ENCODE measurements at places on chromosomes 11 and 22.

GRCh38 chr22:48624401-48624800 is 1203.3 kb downstream of the BRD1 start:
- DNase-seq = no peak

GRCh38 chr11:114280696-114281095 is 15.5 kb upstream of the NNMT start:
- peak; percentile 62 for DNase-seq

DNA sequence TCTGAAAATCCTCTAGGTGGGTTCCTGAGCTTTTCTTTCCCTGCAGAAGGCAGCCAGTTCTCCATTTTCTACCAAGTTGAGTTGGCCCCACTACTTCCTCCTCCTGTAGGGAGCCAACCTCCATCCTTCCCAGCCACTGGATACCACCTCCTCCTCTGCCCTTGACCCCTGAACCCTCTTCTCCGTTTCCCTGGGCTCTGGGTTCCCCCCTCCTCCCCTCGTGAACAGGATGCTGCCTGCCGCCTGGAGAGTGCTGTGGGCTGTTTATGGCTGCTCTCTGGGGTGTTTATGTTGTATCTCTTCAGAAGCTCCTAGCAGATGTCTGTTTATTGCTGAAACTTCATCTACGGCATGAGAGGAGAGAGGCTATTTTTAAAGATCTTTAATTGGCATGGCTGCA is 8.6 kb downstream of the MICAL2 start:
- no peak for DNase-seq

DNA sequence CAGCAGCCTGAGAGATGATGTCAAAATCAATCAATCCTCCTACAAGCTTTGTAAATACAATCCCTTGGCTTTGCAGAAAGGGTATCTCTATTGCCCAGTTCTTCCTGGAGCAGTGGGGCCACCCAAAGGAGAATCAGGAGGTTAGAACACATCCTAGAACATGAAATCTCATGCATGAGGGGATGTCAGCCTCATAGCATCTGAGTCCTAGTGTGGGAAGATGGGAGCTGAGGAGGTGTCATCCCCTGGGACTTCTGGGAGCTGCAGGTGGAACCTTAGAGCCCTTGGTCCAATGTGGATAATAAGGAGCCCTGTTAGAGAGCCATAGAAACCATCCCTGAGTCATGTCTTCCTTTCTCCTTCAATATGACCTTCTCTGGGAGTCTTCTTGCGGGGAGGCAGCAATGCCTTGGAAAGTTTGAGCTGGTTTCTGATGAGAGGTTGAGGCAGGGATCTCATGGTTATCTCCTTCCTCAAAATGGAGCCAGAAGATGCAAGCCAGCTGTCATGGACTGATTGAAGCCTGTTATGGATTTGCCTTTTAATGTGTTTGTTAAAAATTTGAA is 74.8 kb downstream of the BDNF start:
- DNase-seq = no peak

DNA sequence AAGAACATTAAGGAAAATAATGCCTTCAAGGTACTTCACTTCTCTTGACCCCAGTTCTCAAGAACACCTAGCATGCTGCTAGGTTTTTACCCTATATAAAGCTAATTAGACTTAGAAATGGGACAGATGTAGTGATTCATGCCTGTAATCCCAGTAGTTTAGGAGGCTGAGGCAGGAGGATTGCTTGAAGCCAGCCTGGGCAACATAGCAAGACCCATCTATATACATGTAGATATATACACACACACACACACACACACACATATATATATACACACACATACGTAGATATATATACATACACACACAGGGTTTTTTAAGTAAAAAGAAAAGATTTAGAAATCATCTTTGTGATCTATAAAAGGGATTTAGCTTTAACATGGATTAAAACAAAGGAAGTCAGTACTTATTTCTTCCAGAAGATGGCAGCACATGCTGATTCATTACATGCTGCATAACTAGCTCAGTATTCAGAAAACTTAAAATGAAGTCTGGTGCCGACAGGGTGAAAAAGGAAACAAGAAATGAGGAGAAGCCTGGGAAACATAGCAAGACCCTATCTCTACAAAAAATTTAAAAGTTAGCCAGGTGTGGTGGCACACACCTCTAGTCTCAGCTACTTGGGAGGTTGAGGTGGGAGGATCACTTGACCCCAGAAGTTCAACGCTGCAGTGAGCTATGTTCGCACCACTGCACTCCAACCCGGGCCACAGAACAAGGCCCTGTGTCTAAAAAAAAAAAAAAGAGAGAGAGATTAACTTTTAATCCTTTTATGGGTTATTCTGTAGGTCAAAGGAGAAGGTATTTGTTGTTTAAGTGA is 28.5 kb upstream of the RBX1 start:
- peak; percentile 38 for DNase-seq

- no peak for DNase-seq
Measured at GRCh38 chr11:97163631-97164191, 773.9 kb downstream of the JRKL start.

DNA sequence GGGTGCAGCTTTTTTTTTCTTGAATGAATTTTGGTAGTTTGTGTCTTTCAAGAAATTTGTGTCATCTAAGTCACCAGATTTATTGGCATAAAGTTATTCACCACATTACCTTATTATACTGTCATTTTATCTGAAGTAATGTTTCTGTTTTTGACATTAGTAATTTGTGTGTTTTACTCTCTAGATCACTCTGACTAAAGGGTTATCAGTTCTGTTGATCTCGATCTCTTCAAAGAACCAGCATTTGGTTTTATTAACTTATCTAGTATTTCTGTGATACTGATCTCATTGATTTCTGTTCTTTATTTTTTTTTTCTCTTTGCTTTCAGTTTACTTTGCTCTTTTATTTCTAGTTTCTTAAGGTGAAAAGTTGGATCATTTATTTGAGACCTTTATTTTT is 55.5 kb downstream of the PDHX start:
- no peak for DNase-seq

DNA sequence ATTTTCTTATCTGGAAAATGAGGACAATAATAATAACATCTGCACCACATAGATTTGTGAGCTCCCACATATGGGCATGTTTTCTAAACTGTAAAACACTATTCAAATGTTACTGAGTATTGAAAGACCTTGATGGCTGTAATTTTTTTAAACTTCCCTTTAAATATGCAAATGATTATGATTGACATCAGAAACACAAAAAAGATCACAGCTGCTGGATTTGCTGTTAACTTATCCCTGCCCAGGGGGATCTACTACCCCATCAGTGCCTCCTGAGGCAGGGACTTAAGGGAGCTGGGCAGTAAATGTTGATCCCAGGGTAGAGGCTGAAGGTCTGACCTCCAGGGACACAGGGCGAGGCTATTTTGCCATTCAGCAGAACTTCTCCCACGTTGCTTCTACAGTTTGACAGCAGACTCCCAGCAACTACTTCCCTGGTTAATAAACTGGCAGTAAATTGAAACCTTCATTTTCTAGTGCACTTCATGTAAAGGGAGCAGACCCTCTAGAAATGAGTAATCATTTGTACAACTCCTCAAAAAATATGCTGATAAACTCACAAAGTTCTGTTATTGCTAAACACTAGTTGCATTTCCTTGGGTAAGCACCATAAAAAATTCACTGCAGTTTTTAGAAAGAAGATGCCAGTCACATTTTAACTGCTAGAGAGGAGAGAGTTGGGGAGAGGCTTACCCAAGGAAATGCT is 20.3 kb downstream of the TMPRSS5 start:
- DNase-seq = no peak

DNA sequence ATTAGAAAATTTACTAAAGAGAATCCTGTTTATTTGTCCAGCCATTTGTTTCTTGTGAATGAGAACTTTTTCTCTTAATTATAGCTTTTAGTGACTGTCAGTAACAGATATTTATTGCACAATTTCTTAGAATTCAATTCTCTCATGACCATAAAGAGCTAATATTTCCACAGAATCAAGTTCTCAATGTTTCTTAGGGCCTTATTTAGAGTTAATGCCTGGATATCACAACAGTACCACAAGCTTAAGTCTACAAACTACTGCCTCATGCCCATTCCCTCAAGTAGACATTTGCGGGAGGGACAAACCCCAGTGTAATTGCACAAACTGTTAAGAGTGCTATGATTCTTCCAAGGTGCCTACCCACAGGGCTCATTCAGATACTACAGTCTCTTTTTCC is 199.7 kb upstream of the POU2AF2 start:
- DNase-seq = no peak

DNA sequence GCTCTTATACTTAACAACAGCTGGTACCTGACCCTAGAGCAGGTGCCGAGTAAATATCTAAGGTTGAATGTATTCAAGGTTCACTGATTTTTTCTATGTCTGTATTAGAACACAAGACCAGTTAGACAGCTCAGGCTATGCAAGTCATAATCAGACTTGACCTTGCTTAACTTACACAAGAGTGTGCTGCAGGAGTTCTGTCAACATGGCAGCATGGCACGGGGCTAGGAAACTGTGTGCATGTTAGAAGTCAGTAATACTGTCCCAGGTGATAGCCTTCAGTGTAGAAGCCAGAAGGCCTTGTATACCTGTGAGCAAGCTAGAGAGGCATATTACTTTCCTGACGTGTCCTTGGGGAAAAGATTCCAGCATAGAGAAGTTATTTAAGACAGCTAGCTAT is 253.1 kb downstream of the FAT3 start:
- DNase-seq = no peak

DNA sequence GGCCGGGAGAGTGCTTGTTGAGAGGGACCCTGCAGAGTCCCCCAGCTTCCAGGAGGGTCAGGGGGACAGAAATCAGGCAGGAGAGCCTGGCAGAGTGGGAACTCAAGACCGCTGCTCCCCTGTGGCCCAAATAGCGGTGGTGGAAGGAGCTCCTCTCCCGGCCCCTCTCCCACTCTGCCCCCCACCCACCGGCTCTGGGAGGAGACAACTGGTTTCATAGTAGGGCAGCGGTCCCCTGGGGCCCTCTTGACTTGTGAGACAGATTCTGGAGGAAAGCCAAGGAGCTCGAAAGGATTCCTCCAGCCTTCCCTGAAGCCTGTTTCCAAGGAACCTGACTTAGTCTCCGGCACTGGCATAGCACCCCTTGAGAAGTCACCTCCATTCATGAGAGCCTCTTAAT is 10.1 kb downstream of the PKNOX2 start:
- DNase-seq = no peak

- no peak for DNase-seq
Measured at GRCh38 chr11:64378335-64378880, 19.4 kb downstream of the RPS6KA4 start.

DNA sequence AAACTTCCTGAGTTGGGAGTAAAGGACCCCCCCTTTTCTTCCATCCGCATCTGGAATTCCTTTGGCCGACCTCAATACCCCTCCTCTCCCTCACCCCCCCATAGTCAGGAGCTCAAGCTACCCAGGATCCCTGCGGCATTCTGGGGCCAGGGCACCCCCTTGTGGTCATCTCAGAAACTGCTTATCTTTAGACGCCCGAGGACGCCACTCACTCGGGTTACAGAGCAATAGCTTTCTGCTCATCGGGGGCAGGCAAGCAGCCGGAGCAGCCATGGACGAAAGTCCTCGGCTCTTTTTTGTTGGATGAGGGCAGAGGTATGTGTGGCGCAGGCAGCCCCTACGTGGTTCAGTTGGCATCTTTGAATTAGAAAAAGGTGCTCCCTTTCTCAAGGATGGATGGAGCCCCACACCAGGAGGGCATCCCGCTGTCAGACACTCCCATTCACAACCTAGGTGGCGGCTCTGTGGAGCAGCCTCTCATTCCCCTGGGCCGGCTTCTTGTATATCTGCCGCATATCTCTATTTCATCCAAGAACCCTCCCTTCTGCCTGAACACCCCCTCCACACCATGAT is 2.3 kb downstream of the C1QTNF5 start:
- DNase-seq = peak; percentile 51

GRCh38 chr11:126560221-126560620 is 204.7 kb downstream of the ST3GAL4 start:
- DNase-seq = no peak

DNA sequence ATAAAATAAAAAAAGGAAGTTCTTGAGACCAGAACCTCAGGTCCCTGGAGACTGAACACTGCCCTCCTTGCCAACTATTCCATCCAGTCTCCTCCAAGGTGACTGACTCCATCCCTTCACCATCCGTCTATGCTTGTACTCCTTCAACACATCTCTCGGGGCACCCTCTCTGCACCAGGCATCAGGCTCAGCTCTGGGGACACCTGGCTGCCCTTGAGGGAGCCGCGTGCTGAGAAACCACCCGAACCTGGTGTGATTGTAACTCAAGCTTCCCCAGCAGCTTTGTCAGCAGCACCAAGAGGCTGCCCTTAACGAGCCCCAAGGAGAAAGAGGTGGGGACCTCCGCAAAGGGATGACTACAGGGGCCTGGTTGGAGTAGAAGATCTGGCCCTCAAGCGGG is 1.7 kb downstream of the PTPN5 start:
- DNase-seq = no peak

DNA sequence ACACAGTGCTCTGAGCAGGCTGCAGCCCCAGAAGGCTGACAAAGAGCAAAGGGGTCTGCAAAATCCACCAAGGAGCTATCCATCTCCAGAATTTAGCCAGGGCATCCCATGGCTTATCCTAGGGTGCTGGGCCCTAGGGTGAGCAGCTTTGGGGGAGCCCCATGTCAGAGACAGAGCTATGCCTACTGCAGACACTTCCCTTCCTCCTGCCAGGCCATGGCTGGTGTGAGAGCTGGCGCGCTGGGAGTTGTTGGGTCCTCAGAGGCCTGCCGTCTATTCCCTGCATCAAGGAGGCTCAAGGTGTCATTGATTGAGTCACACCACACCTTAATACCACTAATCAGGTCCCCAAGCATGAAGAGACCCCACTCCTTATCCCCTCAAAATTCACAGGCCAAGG is 85.3 kb upstream of the TP53I11 start:
- DNase-seq = no peak

- DNase-seq = no peak
Measured at GRCh38 chr11:132030896-132031295, 660.5 kb downstream of the NTM start.

DNA sequence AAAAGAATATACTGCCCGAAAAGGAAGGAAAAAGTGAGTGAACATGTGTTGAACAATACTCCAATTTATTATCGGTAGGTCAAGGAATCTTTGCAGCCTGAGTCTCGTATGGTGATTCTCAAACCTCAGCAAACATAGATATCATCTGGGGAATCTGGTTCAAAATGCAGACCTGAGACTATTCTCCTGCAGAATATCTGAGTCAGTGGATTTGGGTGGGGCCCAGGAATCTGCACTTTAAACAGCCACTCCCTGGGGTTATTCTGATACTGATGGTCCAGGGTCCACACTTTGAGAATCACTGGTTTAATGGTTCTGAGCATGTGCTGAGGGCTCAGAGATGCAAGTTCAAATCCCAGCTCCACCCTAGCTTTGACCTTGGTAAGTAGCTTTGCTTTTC is 53.6 kb upstream of the GRK3 start:
- DNase-seq = no peak

DNA sequence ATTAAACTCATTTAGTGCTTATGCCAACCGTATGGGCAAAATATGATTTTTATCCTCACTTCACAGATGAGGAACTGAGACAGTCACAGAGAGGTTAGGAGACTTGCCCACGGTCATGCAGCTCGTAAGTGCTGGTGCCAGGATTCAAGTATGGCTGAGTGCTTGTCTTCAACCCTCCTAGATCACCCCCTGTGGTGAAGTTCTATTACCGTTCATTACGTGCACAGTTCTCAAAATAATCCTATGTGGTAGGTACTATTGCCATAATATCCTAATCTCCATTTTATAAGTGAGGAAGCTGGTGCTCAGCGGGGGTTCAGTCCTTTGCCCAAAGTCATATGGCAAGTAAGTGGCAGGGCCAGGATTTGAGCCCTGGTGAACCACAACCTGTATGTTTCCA is 1.5 kb downstream of the MIEF1 start:
- no peak for DNase-seq
